Occipital lobe (tissue), 3 donors: ENCODE measurements at places on chromosomes 7 and 10. TPM values are rescaled to one million over a fixed set of nuclear protein-coding genes. Genes with fewer than 3 reads are reported as not detected.

TBC1D12 gene
- total RNA-seq, result 64.7 TPM

CDHR3 gene
- total RNA-seq, result 16.1 TPM

FOXL3 gene
- total RNA-seq, result not detected

FAM107B gene
- total RNA-seq, result 82.8 TPM

ZMIZ1 gene
- total RNA-seq, result 29.5 TPM

PVRIG gene
- not detected for total RNA-seq

NKX1-2 gene
- 0.47 TPM for total RNA-seq

ARL4A gene
- total RNA-seq, result 82.2 TPM

NUB1 gene
- total RNA-seq, result 33.5 TPM

DIP2C gene
- total RNA-seq, result 42.0 TPM

INPP5F gene
- 166 TPM for total RNA-seq

ABCB1 gene
- total RNA-seq, result 14.7 TPM

NPSR1 gene
- not detected for total RNA-seq

LMOD2 gene
- not detected for total RNA-seq

NRAP gene
- 0.31 TPM for total RNA-seq

BTBD16 gene
- total RNA-seq, result not detected

MGAM2 gene
- total RNA-seq, result not detected

DNAH11 gene
- total RNA-seq, result 1.1 TPM

TET1 gene
- total RNA-seq, result 33.5 TPM

TMEM26 gene
- 0.47 TPM for total RNA-seq

STRIP2 gene
- 0.94 TPM for total RNA-seq
